Lower lobe of right lung (tissue), 2 donors: ENCODE measurements at places on chromosomes 3 and 15.

DNA sequence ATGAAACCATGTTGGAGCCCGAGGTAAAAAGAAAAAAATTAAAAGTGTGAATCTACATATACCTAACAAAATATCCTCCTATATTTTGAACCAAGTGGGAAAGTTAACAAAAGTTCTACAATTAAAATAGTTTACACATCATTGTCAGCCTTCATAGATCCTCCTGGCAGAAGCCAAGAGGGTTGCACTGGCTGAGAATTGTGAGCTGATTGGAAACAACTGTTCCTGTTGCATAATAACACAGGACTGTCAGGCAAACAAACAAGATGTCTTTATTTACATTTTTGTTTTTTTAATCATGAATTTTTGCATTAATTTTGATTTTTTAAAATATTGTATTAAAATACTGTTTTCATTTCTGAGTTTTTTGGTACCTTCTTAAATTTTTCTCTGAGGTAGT lies 215.2 kb upstream of the MME start:
- no peak overlapping the region for H3K4me3 ChIP-seq
- H3K36me3 ChIP-seq, result no peaks in the 10 kb centered on the region
- no peak overlapping the region for H3K27ac ChIP-seq
- no peaks in the 10 kb centered on the region for H3K27me3 ChIP-seq

DNA sequence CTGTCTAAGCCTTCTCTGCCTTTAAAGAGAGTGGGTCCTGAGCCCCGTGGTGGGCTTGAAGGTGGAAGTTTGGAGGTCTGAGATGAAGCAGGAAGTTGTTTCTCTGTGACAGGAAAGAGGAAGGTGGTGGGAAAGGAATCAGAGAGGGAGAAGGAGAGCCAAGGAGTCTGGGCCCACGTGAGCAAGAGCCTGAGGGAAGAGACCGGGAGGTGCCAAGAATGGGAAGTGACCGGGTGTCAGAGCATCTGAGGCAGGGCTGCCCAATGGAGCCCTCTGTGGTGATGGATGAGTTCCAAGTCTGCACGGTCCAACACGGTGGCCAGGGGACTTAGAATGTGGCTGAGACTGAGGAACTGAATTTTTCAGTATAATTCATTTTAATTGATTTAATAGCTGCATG lies 24.6 kb downstream of the ALDH1L1 start:
- H3K4me3 ChIP-seq, result no peak overlapping the region
- no peaks in the 10 kb centered on the region for H3K4me1 ChIP-seq
- H3K27me3 ChIP-seq, result no peaks in the 10 kb centered on the region
- no peak for DNase-seq
- H3K27ac ChIP-seq, result no peak overlapping the region
- no peaks in the 10 kb centered on the region for H3K36me3 ChIP-seq

DNA sequence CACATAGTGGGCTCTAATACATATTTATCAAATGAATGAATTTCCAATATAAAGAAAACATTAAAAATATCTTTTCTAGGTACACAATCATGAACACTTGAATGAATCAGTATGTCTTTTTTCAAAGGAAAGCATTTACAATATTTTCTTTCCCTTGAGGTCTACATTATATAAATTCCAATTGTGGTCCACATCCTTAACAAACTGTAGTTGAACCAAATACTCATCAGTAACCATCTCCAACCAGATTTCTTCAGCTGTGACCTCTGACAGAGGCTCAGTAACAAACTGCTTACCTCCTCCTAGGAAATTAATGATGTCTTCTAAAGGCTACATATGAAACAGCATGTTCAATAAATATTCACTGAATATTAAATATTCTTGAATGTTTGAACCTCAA lies 58.8 kb downstream of the CFAP20DC start:
- no peak overlapping the region for H3K4me3 ChIP-seq
- no peaks in the 10 kb centered on the region for H3K4me1 ChIP-seq
- no peak overlapping the region for H3K27ac ChIP-seq
- H3K36me3 ChIP-seq, result no peaks in the 10 kb centered on the region
- no peak for DNase-seq
- no peaks in the 10 kb centered on the region for H3K27me3 ChIP-seq

GRCh38 chr3:124714223-124714853 lies 15.9 kb upstream of the UMPS start:
- no peaks in the 10 kb centered on the region for H3K27me3 ChIP-seq
- no peaks in the 10 kb centered on the region for H3K4me1 ChIP-seq
- DNase-seq, result no peak
- no peak overlapping the region for H3K27ac ChIP-seq
- H3K36me3 ChIP-seq, result no peaks in the 10 kb centered on the region

GRCh38 chr3:191627064-191627463 lies 166.1 kb downstream of the PYDC2 start:
- no peaks in the 10 kb centered on the region for H3K36me3 ChIP-seq
- no peaks in the 10 kb centered on the region for H3K4me1 ChIP-seq
- no peak overlapping the region for H3K4me3 ChIP-seq
- no peak overlapping the region for H3K27ac ChIP-seq

DNA sequence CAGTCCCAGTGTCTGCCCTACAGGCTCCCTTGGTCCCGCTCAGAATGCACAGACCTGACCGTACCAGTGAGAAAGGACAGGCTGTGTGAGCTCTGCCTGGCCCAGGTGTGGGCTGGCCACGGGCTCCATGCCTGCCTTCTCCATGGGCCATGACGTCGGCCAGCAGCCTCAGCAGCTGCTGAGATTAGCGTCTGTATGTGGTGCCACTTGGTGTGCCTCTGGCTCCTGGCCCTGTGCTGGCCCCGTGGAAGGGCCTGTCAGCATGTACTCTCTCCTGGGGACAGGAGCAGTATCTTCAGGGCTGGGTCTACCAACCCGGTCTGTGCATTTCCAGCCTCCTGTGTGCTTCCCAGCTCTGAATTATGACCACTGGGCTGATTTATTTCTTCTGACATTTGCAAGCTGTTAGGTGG lies 25.7 kb downstream of the KLF13 start:
- peak; percentile 64 for DNase-seq
- no peak overlapping the region for H3K4me3 ChIP-seq
- peaks cover 100% of the 10 kb centered on the region for H3K4me1 ChIP-seq
- peaks cover 26% of the 10 kb centered on the region for H3K36me3 ChIP-seq
- peak overlapping the region; percentile 86 for H3K27ac ChIP-seq

DNA sequence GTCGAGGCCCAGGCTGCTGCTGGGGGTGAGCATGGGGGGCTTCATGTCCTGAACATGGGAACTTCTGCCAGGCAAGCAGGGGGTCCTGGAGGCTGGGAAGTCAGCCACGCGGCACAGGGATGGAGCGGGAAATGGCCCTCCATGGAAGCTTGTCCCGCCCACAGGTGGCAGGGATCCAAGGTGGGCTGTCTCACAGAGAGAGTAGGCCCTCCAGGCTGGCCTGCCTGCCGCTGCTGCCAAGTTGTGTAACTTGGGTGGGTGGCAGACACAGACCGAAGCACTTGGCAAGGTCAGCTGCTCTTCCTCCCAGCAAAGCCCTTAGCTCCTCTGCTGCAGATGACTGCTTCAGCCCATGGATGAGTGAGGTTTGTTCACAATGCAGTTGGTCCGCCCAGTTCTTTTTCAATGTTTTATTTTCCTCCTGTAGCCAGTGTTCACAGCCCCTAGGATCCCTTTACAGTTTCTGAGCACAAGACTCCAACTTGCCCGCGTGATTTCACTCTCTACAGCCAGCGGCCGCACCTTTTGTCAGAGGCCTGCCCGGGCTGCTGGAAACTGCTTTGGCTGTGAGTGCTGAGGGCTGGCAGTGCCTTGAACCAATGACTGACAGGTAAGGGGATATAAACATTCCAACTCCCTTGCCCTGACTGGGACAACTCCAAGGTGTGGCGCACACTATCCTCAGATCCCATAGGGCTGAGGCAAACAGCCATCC lies 26.7 kb downstream of the HCN4 start:
- H3K27me3 ChIP-seq, result peaks cover 6% of the 10 kb centered on the region
- H3K4me1 ChIP-seq, result no peaks in the 10 kb centered on the region

GRCh38 chr15:100092034-100092433 lies 249.7 kb downstream of the ADAMTS17 start:
- no peak overlapping the region for H3K4me3 ChIP-seq
- H3K4me1 ChIP-seq, result no peaks in the 10 kb centered on the region
- DNase-seq, result no peak
- no peaks in the 10 kb centered on the region for H3K27me3 ChIP-seq
- no peak overlapping the region for H3K27ac ChIP-seq
- no peaks in the 10 kb centered on the region for H3K36me3 ChIP-seq

DNA sequence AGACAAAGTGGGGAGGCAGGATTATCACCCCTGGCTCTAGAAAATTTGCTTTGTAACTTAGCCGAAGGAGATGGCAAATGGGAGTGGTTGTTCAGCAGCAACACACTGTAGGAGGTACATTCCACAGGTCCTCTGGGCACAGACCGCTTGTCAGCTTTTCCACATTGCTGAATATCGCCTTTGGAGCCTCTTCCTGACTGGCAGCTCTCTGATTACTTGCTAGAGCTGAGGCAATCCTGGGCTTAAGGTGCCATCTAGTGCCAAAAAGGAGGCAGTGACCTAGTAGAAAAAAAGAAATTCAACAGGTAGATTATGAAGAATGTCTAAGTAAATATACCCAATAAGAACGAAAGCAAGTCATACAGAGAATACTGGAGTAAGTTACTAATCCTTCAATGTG lies 13.1 kb upstream of the SCN5A start:
- no peak overlapping the region for H3K4me3 ChIP-seq
- no peak overlapping the region for H3K27ac ChIP-seq
- H3K27me3 ChIP-seq, result peaks cover 27% of the 10 kb centered on the region
- no peaks in the 10 kb centered on the region for H3K4me1 ChIP-seq
- H3K36me3 ChIP-seq, result no peaks in the 10 kb centered on the region

- H3K4me1 ChIP-seq, result no peaks in the 10 kb centered on the region
- H3K36me3 ChIP-seq, result no peaks in the 10 kb centered on the region
- H3K4me3 ChIP-seq, result no peak overlapping the region
Observed at GRCh38 chr3:171632766-171633165, 172.6 kb upstream of the TNIK start.

- DNase-seq, result no peak
- no peak overlapping the region for H3K4me3 ChIP-seq
- H3K4me1 ChIP-seq, result no peaks in the 10 kb centered on the region
Observed at GRCh38 chr3:127445581-127446343, 144.8 kb downstream of the TPRA1 start.

DNA sequence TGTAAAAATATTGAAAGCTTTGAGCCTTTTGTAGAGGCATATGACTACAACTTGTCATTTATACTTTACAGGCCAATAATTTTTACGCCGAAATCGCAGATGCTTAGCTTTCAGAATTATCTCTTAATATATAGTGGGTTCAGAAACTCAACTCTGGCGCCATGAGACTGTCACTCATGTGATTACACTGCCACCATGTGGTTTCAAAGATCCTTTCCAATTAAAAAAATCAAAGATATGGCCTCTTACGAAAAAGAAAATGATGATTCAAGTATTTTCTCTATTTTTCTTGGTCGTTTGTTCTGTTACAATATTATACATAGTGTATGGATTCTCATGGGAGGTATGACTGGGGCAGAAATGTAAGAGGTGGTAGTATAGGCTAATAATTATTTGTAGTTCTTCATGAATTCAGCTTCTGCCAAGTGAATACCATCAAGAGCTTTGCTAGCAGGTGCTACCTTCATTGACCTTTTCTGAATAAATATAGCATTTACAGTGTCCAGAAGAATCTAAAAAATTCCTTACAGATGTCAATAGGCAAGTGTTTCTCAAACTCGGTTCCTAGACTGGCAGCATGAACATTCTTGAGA lies 751.7 kb upstream of the GOLIM4 start:
- H3K4me1 ChIP-seq, result no peaks in the 10 kb centered on the region
- no peak overlapping the region for H3K27ac ChIP-seq
- H3K27me3 ChIP-seq, result no peaks in the 10 kb centered on the region
- no peaks in the 10 kb centered on the region for H3K36me3 ChIP-seq
- DNase-seq, result no peak

- H3K27me3 ChIP-seq, result no peaks in the 10 kb centered on the region
- H3K4me1 ChIP-seq, result peaks cover 35% of the 10 kb centered on the region
- H3K36me3 ChIP-seq, result no peaks in the 10 kb centered on the region
- DNase-seq, result no peak
- no peak overlapping the region for H3K4me3 ChIP-seq
Observed at GRCh38 chr15:58724466-58724865, 25.0 kb downstream of the ADAM10 start.
